ENCODE measurements at places on chromosomes 1 and 21. TPM values are rescaled to one million over a fixed set of nuclear protein-coding genes. Genes with fewer than 3 reads are reported as not detected.

Gene OR2G6
- total RNA-seq: not detected

Gene SPATA45
- total RNA-seq: not detected

Gene MYCL
- 11.5 TPM for total RNA-seq

Gene SPATA17
- 3.7 TPM for total RNA-seq

Gene MRPL9
- total RNA-seq: 55.3 TPM

Gene FCRL2
- 0.27 TPM for total RNA-seq

Gene ADCY10
- 0.49 TPM for total RNA-seq

Gene PBX1
- total RNA-seq: 141 TPM

Gene IFI44
- 23.2 TPM for total RNA-seq

Gene PKP1
- 34.3 TPM for total RNA-seq

Gene CKS1B
- 27.9 TPM for total RNA-seq

Gene PTPN7
- total RNA-seq: 1.3 TPM

Gene CHI3L1
- total RNA-seq: 6.3 TPM

Gene FAM131C
- 4.0 TPM for total RNA-seq
